ENCODE measurements at places on chromosomes 6 and 20.

- no peak for DNase-seq
Observed at GRCh38 chr6:142913511-142914047, 31.4 kb downstream of the HIVEP2 start.

GRCh38 chr20:10541668-10542411, 106.7 kb downstream of the SLX4IP start:
- DNase-seq, result no peak

GRCh38 chr6:112457886-112458285, 110.8 kb downstream of the RFPL4B start:
- DNase-seq, result no peak

DNA sequence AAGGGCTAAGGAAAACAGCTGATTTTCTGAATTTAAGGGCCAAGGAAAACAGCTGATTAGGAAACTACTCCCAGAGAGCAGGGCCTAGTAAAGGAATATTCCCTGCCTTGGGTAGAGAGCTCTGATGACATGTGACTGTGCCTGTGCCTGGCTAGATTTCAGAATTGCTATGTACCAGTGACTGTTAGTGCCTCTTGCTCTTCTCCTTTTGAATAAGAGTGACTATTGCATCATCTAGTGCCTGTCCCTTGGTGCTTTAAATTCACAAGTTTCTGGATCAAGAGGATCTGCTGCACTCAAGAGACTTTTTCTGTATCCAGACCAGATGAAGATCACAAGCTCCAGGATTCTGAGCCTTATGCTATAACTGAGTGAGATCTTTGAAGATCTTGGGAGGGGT, 332.9 kb downstream of the KIF16B start:
- DNase-seq, result no peak

GRCh38 chr6:132190097-132190814, 211.0 kb downstream of the MOXD1 start:
- no peak for DNase-seq

DNA sequence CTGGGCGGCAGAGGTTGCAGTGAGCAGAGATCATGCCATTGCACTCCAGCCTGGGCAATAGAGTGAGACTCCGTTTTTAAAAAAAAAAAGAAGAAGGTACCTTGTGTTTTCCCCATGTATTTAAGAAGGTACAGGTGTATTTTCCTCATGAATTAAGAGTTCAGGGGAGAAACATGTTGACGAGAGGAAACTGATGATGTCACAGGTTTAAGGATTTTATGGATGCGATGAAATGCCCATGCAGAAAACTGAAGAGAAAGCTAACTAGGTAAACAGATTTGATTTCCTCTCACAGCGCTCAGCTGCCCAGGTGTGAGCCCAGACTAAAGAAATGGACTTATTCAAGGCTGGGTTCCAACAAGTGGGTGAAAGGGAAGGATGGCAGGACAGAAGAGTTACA, 38.4 kb upstream of the SOX4 start:
- DNase-seq, result no peak

DNA sequence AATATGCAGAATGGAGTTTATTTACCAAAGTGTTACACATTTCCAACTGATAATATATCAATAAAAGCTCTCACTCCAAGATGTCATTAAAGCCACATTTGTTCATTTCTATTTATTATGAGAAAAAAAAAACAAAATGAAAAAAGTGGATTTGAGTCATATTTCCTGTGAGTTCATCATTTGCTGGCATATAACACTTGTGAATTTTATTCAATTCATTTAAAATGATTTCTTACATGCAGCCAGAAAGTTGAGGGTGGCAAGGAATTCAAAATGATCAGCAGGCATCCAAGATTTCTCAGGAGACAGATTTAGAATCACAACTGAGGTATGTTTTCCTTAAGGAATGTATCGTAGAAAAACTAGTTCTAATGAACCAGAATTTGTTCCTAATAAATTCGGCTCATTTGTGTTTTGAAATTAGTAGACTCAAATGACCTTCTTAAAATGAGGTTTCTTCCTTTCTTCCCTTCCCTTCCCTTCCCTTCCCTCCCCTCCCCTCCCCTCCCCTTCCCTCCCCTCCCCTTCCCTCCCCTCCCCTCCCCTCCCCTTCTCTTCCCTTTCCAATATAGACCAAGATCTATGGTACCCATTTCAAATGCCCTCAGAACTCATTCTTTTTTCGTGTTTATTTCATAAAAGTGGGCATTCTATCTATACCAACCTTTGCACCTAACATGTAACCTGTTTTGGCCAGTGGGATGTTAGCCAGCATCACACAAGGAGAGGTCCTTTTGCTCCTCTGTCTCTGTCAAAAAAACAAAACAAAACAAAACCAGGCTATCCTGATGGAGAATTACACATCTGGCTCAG, 357.9 kb upstream of the TSHZ2 start:
- DNase-seq, result no peak

GRCh38 chr20:23207826-23208540, 121.9 kb upstream of the CD93 start:
- no peak for DNase-seq

DNA sequence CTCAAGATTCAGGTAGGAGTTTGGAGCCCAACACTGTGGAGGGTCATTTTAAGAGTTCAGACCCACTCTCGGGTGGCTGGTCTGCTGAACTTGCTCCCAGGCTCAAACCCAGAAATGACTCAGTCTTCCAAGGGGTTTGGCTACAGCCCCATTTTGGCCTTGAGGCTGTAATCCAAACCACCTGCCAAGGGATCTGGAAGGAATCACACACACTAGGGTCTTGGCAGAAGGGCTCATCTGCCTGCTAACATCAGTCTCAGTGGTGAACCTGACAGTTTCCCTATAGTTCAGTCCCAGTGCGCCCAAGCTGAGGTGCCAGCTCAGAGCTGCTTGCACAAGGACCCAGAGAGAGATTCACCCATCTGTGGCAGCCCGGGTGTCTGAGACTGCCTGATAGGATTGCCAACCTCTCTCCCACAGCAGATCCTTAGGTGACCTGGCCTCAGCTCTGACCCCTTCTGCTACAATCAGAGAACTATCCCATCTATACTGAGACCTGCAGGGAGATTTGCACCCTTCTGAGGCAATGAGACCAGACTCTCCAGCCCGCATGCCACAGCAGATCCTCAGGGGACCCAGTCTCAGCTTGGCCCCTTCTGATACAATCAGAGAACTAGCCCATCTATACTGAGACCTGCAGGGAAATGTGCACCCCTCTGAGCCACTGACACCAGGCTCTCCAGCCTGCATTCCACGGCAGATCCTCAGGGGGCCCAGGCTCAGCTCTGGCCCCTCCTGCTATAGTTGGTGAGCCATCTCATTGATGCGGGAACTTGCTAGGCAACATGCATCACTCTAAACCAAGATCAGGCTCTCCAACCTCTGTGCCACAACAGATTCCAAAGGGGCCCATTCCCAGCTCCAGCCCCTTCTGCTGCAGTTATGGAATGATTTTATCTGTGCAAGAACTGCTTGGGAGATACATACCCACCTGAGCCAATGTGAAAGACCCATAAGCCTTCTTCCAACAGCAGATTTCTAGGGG, 48.2 kb downstream of the THBS2 start:
- DNase-seq, result no peak

GRCh38 chr20:31945785-31946184, 6.1 kb downstream of the PDRG1 start:
- no peak for DNase-seq

GRCh38 chr20:19003366-19004336, 190.1 kb downstream of the SCP2D1 start:
- no peak for DNase-seq

- no peak for DNase-seq
Observed at GRCh38 chr20:56860413-56860812, 231.3 kb downstream of the TFAP2C start.

DNA sequence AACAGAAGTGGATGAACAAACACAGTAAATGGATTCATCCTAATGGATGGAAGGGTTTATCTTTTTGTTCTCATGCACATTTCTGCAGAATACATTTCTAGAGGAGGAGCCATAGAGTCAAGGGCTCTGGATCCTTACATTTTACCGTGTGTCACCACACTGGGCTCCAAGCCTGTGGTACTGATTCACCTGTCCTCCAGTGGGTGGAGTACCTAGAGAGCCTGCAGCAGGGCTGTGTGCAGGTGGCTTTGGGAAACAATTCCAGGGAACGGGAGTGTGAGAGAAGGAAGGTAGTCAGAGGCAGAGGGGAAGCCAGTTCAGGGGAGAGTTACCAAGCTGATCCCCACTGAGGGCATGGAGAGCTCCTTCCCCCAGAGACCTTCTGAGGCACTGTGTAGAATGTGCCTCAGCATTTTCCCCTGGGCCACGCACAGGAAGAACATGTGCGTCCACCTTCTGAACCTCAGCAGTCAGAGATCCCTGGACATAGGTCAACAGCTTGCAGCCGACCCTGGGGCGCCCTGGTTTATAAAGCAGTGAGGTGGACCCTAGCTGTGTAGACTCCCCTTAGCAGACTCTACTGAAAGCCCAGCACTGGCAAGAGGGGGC, 85.3 kb upstream of the SLC22A23 start:
- no peak for DNase-seq

DNA sequence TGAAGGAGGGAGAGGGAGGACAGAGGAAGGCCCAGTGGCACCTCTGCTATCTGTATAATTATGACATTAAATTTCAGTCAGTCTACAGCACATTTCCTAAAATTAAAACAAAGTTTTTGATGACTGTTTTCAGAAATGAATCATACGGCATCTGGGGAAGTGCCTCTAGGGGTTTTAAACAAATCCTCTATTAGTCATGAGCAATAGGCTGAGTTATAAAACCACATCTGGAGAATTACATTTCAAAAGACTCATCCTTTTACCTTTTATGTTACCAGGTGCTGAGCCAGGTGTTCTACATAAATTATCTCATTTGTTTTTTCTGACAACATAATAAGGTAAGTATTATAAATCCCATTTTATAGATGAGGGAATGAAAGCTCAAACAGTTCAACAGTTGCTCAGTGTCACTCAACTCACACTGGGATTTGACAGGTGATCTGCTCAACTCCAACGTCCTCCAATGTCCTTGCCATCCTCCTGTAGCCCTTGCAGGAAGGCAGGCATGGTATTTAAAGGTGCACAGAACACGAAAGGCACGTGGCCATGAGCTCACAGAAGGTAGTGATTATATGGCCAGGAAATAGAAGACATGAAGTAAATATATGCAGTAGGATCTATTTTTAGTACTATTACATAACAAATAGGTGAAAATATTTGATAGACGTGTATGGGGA, 184.2 kb upstream of the MAN1A1 start:
- DNase-seq, result no peak

GRCh38 chr6:10414756-10415616, at the start of gene TFAP2A:
TFAP2A (minus strand) TSS chr6:10415074; CDS start chr6:10414991, 83 bp downstream.
- DNase-seq, result no peak

DNA sequence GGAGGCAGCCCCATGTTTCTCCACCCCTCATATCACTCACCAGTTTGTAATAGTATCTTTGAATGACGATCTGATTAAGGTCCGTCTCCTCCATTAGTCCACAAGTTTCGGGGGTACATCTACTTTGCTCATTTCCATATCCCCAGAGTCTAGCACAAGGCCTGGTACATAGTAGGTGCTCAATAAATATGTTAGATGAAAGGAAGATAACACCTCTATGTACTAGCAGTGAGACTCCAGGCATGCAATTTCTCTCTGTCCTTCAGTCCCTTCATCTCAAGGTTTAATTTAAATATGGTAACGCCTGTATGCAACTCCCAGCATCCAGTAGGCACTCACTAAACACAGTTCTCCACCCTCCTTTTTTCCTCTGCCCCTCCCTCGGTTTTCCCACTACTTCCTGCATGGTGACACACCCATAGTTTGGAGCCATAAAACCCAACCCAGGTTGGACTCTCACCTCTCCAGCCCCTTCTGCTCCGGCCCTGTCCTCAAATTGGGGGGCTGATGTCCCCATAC, 461 bp upstream of the HNF4A start:
- DNase-seq, result no peak

All from mesothelial cell of epicardium (in vitro differentiated cells).